ENCODE measurements at places on chromosomes 6 and 20.
A peak's percentile ranks its signal among the peaks of the same experiment; 100 is the strongest.

DNA sequence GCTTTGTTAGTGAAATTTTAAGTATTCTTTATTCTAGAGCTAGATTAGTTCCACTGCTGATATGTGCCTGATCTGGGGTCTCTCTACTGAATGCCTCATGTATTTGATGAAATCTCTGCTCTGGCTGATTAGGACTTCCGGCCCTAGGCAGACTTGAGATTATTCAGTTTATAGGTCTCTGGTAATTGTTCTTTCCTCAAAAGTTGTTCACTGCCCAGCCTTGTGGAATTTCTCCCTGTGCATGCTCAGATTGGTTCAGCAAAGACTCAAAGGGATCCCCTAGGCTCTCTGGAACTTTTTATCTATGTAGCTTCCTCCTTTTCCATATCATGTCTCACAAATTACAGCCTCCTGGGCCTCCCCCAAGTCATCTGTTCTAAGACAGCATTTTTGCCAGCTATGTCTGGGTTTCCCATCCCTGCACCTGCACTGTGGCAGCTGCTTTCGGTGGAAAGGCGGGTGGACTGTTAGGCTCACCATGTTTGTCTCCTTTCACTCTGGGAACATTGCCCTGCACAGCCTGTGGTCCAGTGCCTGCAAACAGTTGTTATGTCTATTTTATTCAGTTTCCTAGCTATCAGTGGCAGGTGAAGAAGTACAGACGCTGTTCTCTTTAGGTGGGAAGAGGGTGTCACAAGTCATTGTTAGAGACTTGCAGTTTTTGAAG lies 73.7 kb downstream of the RPP40 start:
- no peak for DNase-seq

DNA sequence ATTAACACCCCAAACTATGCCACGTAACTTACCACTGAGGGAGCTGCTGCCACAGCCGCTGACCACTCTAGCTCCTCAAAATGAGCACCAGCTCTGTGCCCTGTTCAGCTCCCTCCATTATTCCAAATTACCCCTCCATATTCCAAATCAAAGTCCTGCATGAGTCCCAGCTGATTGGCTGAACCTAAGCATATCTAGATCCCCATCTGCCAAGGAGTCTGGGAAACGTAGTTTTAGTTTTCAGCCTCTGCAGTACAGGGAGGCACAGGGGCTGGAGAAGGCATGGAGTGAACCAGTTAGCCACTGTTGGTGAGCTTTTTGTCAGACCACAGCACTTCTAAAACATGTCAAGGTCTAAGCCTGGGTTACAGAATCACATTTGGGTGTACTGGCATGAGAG lies 15.9 kb downstream of the UNC5CL start:
- peak; percentile 10 for DNase-seq

DNA sequence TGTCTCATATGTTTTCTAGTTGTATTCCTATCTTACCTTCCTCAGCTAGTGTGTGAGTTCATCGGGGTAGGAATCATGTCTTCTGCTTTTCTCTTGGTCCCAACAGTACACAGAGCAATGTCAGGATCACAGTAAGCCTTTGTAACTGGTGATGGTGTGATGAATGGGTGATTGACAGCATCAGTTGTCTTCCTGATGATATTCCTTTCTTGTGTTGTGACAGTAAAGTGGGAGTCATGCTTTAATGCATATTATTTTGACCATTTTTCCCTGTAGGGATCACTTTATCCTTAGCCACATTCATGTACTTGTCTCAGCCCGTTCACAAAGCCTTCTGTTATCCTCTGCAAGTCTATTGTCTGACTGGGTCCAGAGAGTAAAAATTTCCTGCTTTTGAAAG lies 501.7 kb downstream of the UTRN start:
- no peak for DNase-seq

DNA sequence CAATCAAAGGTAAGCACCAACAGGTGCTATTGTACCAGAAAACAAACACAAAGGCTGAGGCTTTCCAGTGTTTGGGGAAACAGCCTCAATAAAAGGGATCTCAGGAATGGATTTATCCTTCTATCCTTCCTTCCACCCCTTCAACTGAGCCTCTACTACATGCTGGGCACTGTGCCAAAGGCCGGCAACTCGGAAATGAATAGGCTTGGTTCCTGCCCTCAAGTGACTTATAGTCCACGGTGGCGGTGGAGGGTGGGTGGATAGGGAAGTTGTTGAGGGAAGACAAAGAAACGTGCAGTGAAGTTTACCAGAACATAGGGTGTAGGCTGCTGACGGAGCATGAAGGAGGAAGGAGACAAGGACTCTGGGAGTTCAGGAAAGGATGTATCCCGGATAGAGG lies 73.4 kb upstream of the TAB2 start:
- DNase-seq, result no peak

DNA sequence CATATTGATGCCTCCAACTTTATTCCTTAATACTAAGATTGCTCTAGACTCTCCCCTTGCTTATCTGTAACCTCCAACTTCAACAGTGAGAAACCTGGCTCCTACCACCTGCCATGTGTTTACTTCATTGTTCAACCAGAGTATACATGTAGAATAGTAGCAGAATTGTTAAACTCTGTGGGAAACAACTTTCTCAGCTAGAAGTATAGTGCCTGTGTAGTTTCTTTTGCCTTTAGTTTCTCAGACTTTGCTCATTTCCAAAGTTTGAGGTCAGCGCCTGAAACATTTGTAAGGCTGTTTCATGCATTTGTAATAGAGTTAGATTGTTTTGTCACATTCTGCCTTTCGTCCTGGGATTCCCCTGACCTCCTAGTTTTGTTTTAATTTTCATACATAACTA lies 34.9 kb upstream of the HECA start:
- DNase-seq, result no peak

DNA sequence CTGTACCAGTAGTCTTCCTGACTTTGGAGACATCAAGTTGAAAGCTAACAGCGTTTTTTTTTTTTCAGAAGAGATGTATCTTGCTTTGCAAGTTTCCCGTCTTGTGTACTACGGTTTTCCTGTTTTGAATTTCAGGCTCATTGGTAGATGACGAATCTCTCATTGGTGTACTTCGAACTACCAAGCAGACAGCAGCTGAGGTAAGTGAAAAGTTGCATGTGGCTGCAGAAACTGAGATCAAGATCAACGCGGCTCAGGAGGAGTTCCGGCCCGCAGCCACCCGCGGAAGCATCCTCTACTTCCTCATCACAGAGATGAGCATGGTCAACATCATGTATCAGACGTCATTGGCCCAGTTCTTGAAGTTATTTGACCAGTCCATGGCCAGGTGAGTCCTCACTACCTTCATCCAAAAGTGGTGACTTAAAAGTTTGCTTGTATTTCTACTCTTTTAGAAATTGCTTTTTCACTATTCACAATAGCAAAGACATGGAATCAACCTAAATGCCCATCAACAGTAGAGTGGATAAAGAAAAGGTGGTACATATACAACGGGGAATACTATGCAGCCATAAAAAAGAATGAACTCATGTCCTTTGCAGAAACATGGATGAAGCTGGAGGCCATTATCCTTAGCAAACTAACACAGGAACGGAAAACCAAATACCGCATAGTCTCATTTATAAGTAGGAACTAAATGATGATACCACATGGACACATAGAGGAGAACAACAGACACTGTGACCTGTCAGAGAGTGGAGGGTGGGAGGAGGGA lies 110.6 kb upstream of the GLP1R start:
- no peak for DNase-seq

Measured in hematopoietic multipotent progenitor cell treated with erythropoietin and hydrocortisone succinate and interleukin-3 and kit ligand, for 8 days (in vitro differentiated cells).